ENCODE measurements at places on chromosomes 5 and 9.

DNA sequence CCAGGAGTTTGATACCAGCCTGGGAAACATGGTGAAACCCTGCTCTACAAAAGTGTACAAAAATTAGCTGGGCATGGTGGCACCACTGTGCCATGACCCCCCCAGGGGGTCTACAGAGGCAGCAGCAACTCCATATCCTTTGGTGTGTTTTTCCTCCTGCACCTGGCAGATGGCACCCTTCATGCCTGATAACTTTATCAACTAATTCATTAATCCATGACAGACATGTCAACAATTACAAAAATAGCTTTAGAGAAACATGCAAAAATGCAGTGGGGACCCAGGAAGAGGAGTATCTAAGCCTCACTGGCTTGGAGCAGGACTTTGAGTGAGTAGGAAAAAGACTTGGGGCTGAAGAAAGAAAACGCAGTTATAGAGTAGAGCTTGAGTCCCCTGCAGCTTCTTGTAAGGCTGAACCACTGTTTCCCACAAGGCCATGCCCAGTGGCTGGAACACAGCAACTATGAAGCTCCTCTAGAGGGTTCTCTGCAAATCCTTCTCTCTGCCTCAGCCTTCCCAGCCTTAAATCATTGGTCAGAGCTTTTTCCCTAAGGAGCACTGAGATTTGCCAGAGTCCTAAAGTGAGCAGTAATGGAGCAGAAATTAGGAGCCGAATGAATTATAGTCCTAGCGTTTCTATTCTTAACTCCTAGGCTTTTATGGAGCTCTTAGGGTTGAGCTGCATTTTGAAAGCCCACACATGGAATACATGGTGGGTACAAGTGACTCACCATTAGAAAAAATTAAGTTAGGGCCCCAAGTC, 25.5 kb upstream of the B4GALT1 start:
- DNase-seq: no peak

GRCh38 chr9:83472221-83472665, 66.0 kb downstream of the FRMD3 start:
- DNase-seq: peak; percentile 41

GRCh38 chr9:106864373-106865143, 1.6 kb downstream of the ZNF462 start:
- no peak for DNase-seq

DNA sequence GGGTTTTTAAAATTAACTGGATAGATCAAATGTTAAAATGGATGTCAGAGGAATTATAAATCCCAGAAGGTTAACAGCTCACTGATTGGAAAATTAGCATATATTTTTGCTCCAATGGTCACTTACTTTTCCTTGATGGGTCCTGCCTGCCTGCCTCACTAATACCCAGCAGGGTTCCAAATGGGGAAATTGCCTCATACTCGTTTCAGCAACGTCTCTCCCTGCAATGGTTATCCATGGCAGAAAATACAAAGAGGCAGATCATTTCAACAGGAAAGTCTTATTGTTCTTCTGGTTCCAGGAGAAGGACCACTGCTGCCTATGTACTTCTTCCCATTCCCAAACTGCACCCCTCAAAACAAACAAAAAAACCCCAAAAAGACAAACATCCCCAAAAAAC, 71.3 kb downstream of the ERP44 start:
- no peak for DNase-seq

DNA sequence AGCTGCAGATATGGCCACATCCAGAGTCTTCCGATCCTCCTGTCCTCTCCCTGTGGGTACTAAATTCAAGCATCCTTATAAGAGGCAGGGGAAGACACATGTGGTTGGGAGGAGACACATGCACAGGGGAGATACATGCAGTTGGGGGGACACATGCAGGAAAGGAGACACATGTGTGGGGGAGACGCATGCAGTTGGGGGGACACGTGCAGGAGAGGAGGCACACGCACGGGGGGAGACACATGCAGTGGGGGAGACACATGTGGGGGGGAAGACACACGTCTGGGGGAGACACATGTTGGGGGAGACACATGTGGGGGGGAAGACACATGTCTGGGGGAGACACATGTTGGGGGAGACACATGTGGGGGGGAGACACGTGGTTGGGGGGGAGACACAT, 21.2 kb upstream of the OLFM1 start:
- DNase-seq: no peak

DNA sequence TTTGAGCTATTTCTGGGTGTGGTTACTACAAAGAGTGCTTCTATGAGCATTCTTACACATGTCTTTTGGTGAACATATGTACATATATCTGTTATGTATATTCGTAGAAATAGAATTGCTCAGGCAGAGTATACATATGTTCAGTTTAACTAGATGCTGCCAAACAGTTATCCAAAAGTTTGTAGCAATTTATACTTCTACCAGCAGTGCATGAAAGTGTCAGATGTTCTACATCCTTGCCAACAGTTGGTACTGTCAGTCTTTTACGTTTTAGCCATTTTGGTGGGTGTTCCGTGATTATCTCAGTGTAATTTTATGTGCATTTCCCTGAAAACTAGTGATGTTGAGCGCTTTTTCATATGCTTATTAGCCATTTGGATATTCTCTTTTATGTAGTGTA, 35.9 kb upstream of the DMRT2 start:
- DNase-seq: no peak

DNA sequence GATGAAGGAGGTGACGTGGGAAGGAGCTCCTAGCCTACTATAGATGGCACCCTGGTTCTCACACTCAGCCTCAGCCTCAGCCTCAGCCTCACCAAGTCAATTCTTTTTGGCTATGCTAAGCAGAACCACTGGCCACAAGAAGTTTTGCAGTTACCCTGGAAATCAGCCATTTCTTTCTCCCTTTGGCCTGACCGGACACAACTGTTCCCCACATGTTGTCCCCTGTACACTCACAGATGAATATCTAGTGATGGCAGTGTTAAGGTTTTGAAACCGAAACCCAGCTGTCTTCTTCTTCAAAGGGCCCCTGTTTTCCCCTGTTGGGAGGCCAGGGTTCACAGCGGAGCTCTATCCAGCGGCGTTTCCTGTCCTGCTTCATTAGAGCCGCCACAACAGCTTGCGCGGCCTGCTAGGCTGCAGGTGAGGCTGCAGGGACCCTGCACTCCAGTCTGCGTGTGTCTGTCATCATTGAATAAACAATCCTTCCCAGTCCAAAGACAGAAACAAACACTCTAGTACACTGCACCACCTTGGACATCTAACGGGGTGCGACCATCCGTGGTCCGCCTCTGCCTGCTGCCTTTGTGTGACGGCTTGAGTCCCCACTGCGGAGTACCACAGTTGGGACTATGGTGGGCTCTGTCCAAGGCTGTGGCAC, 250.5 kb downstream of the DENND1A start:
- DNase-seq: no peak

- no peak for DNase-seq
These were observed 37.4 kb downstream of the CCDC125 start for GRCh38 chr5:69295088-69295754.

GRCh38 chr9:133621725-133622267, 12.6 kb upstream of the FAM163B start:
- DNase-seq: no peak

- no peak for DNase-seq
These were observed 150.2 kb downstream of the SEMA5A start for GRCh38 chr5:9395706-9396105.

DNA sequence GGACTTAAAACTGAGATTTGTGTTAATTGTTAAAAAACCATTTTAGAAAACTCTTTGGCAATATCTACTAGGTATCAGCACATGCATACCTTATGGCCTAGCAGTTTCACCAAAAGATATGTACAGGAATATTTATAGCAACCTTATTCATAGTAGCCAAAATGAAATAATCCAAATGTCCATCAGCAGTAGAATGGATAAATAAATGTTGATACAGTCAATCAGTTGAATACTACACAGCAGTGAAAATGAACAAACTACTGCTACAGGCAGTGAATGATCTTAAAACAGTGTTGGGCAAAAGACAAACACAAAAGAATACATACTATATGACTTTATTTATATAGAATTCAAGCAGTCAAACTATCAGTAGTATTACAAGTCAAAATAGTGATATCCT, 16.4 kb downstream of the RFESD start:
- no peak for DNase-seq

DNA sequence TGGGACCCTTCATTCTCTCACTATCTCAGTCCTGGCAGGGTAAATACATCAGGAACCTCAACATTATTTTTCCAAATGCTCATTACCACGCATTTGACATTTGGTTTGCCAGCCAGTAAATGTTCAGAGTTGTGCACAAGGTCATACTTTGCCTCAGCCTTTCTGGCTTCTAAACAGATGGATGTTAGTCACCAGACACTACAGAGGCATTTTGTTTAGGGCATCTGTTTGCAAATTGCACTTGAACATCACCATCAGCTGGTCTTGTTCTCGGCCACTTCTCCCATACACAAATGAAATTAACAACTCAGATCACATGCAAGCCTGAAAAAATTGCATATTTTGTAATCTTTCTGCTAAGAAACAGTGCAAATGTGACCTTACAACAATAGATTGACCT, 75.0 kb upstream of the SLC1A1 start:
- no peak for DNase-seq

- peak; percentile 21 for DNase-seq
These were observed 193.6 kb downstream of the HSPA4 start for GRCh38 chr5:133245191-133246052.

- DNase-seq: no peak
These were observed 14.4 kb downstream of the ACER2 start for GRCh38 chr9:19423163-19423562.

DNA sequence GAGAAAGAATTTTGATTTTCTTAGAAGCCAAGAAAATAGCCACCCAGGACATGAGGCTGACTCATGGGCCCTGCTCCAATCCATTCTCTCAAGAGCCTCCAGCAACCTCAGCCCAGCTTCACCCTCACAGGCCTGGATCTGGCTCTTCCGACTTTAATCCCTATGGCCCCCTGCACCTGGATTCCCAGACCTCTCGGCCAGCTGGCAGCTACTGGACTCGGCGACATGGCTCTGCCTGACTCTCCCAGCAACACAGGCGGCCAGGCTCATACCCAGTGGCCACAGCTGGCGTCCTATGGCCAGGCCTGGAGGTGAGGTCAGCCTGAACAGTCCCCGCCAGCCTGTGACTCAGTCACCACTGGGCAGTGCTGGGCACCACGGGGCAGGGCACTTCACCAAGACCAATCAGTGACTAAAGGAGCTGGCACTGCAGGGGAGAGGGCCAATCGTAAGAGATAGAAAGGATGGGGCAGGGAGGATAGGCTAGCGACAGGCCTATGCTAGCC, 6.2 kb upstream of the PDLIM4 start:
- no peak for DNase-seq

- peak; percentile 36 for DNase-seq
These were observed 71.4 kb downstream of the RALGPS1 start for GRCh38 chr9:126985870-126986498.

DNA sequence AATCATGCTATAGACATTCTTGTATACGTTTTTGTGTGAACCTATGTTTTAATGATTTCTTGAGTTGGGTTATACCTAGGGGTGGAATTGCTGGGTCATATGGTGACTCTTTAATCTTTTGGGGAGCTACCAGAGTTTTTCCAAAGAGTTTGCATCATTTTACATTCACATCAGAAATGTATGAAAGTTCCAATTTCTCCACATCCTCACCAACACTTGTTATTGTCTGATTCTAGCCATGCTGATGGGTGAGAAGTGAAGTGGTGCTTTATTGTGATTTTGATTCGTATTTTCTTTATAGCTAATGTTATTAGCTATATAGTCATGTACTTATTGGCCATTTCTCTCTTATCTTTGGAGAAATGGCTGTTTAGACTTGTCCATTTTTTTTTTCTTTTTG, 18.1 kb downstream of the OCLN start:
- no peak for DNase-seq

- DNase-seq: no peak
These were observed 97.3 kb upstream of the EQTN start for GRCh38 chr9:27394154-27394825.

DNA sequence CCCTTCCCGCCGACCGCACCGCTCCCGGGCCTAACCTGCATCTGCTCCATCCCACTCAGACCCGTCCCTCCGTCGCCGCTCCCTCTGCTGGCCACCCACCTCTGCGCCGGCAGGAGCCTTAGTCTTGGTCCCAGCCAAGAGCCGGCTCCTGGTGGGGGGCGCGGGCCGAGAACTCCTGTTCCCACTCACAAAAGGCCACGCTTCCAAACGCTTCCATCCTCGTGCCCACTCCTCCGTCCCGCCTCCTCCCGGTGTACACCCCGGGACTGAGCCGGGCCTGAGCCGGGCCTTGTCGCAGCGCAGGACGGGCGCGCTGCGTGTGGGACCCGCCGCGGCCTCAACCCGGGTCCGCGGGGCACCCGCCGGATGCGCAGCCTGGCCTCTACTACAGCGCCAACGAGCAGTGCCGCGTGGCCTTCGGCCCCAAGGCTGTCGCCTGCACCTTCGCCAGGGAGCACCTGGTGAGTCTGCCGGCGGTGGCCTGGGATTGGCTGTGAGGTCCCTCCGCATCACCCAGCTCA, 7.5 kb downstream of the ADAMTS13 start:
- DNase-seq: no peak

- DNase-seq: no peak
These were observed 245.1 kb downstream of the AOPEP start for GRCh38 chr9:94971378-94972131.

DNA sequence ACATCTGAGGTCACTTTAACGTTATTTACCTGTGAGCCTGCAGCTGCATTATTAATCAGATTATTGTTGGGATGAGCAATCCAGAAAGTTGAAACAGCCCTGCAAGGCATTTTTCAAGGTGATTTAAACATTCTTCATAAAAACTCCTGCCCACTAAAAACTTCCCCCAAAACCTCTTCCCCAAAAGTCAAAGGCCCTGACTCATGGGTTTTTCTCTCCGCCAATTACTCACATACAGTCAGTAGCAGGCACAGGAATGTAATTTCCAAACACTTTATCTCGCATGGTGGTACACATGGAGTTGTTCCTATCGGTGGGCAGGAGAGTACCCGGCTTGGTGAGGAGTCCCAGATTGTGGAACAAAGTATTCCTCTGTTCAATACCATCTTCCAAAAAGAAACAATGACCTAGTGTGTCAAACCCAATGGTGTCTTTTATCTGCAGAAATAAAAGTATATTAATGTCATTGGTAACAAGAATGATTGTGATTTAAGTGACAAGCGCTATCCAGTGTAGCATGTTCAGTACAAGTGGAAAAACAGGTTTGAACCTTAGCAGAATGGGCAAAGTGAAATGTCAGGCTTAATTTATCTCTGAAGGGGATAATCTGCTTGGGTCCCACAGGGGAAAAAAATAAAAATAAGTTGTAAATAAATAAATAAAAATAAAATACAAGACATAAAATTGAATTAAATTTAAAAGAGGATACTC, 38.3 kb downstream of the CEMIP2 start:
- DNase-seq: no peak
